Omental fat pad (tissue), 4 donors: ENCODE measurements at places on chromosomes 13 and 19.

DNA sequence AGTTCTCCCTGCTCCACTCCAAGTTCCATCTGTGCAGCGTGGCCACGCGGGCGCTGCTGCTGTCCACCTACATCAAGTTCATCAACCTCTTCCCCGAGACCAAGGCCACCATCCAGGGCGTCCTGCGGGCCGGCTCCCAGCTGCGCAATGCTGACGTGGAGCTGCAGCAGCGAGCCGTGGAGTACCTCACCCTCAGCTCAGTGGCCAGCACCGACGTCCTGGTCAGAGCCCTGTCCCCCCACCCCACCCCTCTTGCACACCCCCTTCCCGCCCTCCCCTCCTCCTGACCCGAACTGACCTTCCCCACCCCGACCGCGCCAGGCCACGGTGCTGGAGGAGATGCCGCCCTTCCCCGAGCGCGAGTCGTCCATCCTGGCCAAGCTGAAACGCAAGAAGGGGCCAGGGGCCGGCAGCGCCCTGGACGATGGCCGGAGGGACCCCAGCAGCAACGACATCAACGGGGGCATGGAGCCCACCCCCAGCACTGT is 11.6 kb downstream of the FUZ start:
- no peak for DNase-seq

GRCh38 chr13:79533781-79534400 is 52.9 kb downstream of the NDFIP2 start:
- DNase-seq, result no peak

DNA sequence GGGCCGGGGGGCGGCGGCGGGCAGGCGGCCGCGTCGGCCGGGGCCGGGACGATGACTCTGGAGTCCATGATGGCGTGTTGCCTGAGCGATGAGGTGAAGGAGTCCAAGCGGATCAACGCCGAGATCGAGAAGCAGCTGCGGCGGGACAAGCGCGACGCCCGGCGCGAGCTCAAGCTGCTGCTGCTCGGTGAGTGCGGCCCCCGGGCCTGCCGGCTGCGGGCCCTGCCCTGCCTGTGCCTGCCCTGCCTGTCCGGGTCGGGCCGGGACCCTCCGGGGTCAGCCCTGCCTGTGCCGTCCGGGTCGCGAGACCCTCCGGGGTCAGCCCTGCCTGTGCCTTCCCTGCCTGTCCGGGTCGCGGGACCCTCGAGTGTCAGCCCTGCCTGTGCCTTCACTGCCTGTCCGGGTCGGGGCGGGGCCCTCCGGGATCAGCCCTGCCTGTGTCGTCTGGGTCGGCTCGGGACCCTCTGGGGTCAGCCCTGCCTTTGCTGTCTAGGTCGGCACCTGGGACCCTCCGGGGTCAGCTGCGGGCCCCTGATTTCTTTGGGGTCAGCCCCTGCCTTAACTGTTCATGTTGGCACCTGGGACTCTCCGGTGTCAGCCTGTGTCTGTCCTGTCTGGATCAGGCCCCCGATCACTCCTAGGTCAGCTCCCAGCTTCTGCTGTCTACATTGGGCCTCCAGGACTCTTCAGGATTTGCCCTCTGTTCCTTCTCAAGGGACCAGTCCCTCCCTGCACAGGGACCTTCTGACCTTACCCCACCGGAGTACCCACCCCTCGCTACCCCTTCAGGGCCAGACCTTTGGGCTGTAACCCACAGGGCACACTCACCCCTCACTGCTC is 659 bp downstream of the GNA11 start:
- DNase-seq, result no peak

DNA sequence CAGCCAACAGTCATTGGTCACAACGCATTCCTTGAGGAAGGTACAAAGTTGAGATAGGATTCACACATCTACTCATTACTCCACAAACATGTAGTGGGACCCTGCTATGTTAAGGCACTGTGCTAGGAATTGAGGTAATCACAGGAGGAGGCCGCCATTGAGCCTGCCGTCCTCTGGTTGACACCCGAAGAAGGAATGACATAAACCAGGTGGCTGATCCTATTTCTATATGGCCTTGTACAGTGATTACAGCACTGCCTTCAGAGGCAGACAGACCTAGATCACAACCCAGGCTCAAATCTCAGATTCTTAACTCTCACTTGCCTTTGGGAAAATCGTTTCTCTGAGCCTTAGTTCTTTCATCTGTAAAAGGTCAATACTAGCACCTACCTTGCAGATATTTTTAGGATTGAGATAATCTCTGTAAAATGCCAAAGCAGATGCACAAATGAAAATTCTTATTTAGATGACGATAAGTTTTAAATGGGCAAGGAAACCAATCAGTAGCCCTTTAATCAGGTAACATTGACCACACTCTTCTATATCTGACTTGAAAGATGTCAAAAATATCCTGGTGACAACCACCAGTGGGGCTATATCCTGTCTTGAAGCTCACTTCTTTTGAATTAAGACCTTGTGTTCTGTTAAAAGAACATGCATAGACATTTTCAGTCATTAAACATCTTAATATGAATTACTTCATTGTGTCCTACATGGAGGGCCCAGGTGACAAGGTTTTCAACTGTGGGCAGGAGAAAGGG is 251.6 kb downstream of the KCTD12 start:
- no peak for DNase-seq

GRCh38 chr13:112871742-112872141 is 97.3 kb upstream of the MCF2L start:
- DNase-seq, result no peak

DNA sequence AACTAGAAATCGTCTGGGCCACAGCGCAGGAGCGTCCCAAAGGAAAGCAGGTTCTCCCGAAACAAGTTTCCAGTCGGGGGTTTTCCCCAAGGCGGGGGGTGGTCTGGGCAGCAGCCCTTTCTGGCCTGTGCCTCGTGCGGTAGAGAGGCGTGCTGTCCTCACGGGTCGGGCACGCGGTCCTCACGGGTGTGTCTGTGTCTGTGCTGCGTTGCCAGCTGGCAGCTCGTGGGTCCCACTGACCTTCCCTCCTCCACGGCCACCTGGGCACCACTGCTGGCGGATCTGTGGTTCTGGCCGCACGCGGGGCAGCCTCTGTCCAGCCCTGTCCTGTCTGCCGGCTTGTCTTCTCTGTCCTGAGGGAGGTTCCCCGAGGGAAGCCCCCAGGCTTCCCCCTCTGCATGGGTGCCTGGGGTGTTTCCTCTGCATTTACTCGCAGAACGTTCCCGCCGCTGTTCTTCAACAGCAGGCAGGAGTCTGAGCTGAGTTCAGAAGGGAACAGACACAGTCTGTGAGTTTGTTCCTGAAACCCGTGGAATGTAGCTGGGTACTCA is 98.2 kb upstream of the MCF2L start:
- DNase-seq, result no peak

GRCh38 chr19:49136771-49137171 is 17.4 kb downstream of the PPFIA3 start:
- no peak for DNase-seq

- DNase-seq, result no peak
These were observed 6.0 kb upstream of the FFAR2 start for GRCh38 chr19:35442091-35442490.

GRCh38 chr13:77437267-77437666 is 98.2 kb upstream of the SCEL start:
- DNase-seq, result no peak

DNA sequence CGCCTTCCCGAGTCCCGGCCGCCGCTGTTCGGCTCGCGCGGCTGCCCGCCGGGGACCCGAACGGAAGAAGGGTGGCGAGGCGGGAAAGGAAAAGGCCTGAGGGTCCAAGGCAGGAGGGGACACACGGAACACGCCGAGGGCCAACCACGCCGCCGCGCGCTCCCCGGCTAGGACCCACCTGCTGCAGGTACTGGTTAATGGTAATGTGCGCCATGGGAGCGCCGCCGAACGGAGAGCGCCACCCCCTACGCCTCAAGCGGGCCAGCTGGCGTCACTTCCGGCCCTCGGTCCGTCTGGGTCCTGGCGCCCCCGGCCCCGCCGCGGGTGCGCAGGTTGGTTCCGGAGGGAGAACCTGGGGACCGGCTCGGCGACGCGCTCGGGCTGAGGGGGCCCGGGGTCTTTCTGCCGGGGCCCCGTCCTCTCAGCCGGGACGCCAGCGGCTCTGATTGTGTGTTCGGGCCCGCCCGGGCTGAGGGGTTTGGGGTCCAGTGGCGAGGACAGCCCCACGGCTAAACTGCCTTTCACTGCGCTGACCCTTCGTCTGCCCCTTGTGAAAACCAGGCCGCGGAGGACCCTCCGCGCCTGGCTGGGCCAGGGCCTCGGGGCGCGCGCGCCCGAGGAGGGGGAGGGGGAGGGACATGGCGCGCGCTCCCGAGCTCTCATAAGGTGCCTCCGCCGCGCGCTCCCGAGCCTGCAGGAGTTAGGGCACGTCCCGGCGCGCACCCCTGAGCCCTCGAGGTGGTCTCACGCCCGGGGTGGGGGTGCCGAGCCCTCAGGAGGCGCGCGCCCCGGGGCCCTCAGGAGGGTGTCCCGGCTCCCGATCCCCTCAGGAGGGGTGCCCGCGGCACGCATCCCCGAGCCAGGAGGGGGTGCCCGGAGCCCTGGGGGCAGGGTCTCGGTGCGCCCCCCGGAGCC is at the start of gene PCID2:
TSS of gene PCID2 (minus strand) at position 249 of the 915 bp plus-strand sequence. CDS start at position 214, 35 bp downstream.
- DNase-seq, result peak; percentile 57

DNA sequence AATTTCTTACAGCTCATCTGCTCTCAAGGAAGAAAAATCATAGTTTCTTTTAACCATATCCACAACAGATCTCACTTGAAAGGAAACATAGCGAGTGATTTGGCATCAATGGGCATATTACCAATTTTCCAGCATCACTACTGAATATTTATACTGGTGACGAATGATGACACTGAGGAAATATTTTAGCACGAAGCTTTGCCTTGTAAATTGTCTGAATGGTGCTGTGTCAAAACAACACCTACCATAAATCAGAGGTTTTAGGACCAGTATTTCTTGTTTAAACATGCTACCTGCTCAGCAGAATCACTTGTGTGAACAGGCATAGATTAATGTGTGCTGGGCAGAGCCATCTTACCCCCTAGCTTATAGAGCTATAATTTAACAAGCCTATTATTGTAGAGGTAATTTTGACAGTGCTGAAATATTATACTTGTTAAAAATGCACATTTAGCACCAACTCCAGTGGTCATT is 146.8 kb downstream of the ABCC4 start:
- DNase-seq, result no peak

DNA sequence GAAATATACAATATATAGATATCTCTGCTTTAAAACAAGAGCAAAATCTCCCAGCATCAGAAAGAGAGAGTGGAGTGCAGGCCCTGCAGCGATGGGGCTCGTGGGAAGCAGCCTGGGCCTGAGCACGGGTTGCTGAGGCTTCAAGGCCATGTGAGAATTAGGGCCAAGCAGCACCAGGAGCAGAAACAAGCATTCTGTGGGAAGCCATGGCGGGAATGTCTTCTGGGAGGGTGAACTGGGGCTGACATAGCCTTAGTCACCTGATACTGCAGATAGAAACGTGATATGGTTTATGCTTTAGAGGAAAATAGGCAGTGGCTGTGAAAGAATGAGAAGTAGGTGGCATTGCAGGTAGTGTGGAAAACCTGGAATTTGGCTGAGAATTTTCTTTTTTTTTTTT is 472.3 kb downstream of the IRS2 start:
- DNase-seq, result no peak

- DNase-seq, result no peak
These were observed 13.1 kb downstream of the ATP11A start for GRCh38 chr13:112702986-112703379.

- peak; percentile 78 for DNase-seq
These were observed 33.0 kb downstream of the DEDD2 start for GRCh38 chr19:42184401-42184861.
